Activated CD4-positive, alpha-beta T cell treated with anti-CD3 and anti-CD28 coated beads, Interleukin-2, amount 50 U/mL, for 16 hours (primary cell): ENCODE measurements at places on chromosomes 11 and 22.

- DNase-seq = no peak
Observed at GRCh38 chr11:1088927-1089737, 14.5 kb downstream of the MUC2 start.

- DNase-seq = no peak
Observed at GRCh38 chr11:432501-433100, 9.2 kb downstream of the ANO9 start.

- DNase-seq = no peak
Observed at GRCh38 chr22:42926104-42926503, 69.0 kb upstream of the ARFGAP3 start.

DNA sequence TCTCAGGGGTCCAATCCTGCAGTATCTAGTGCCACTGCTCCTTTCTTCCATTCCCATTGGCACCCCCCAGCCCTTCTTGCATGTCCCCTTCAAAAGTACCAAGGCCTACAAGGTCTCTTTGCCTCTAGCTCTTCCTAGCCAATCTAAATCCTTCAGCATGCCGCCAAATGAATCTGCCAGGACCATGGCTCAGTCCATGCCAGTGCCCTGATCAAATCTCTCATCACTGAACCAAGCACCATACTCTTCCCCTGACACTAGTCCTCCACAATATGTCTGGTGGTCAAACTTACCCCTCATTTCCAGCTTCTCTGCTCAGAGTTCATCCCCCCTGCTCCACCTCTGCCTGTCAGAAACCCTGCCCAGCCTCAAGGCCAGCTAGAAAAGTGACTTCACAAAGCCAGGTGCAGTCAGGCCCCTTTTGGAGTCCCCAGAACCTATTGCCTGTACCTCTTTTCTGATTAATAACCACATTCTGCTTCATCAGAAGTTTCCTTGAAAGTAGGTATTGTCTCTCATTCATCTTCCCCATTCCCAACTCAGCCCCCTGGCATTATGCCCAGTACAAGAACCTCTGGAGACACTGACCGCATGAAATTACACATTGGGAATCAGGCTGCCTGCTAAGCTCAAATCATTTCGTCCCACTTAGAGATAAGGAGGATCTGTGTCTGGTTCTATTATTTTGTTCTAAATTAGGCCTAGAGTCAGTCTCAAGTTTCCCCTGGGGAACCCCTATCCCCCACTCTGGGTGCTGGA is 11.4 kb downstream of the FEN1 start:
- DNase-seq = no peak

GRCh38 chr11:72584293-72584938 is 89.8 kb downstream of the PDE2A start:
- peak; percentile 49 for DNase-seq

GRCh38 chr22:20204311-20204710 is 53.5 kb upstream of the CCDC188 start:
- no peak for DNase-seq

- DNase-seq = no peak
Observed at GRCh38 chr11:42571878-42572610, 739.8 kb upstream of the API5 start.

DNA sequence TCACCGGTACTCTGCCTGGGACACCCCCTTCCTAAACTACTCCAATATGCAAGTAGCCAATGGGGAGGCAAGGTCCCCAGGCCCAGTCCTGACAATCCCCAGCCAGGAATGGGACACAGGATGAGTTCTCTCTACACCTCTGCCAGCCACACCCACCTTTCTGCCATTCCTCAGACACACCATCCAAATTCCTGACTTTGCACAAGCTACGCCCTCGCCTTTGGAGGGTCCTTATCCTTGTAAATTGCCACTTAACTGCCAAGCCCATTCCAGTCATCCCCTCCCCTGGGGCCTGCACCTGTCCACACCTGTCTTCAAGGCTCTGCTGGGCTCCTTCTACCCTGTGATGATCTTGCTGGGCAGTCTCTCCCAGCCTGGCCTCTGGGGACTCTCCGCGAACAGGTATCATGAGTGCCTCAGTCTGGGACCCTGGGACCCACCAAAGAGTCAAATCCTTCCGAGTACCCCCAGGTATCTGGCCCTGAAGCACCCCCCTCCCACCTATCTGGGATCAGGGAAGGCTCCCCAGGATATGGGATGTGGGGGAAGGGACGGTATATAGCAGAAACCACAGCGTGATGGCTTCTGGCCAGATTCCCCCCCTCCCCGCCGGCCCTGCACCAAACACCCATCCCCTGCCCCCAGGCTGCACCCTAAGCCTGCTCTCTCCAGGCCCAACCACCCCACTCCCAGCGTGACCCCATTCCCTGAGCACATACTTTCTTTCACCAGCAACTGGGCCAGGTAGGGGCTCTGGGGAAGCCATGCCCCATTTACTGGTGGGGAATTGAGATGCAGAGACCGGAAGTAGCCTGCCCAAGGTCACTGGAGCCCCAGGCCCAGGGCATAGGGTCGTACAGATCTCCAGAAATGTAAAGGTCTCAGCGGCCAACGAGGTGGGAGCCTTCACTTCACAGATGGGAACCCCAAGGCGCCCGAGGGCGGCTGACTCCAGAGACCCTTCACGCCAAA is 806 bp downstream of the ARAP1 start:
- DNase-seq = no peak

GRCh38 chr11:831118-831864 is 1.5 kb upstream of the CD151 start:
- no peak for DNase-seq

DNA sequence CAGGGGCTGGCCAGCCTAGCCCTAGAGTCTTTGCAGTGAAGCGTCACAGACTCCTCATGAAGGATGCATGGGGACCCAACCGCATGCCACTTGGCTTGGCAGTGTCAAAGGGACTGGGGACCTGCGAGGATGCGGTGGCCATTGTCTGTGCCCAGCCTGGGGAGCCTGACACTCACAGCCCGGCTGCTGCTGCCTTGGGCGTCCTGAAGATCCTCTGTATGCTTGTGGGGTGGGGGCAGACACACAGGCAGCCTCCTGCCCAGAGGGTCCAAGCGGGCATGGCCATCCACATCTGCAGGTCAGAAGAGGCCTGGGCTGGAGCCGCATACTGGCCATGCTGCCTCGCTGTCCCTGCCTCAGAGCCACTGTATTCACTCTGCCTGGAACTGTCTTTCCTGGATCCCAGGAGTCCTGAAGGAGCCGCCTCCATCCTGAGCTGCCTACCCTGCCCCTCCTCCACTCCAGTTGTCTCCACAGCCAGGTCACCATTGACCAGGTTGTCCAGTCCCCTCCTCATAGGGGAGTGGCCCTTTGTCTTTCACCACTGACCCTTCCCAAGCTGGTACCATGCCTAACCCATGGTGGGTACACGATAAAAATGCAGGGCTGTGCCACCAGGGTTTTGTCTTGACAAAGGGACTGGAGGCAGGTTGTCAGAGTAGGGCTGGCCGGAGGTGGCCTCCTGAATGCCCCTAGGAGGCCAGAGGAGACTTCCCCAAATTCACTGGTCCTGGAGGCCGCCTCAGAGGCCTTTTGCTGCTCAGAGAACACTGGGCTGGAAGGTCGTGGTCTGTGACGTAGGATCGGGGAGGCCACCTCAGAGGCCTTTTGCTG is 107.0 kb downstream of the KCNQ1OT1 start:
- DNase-seq = no peak

DNA sequence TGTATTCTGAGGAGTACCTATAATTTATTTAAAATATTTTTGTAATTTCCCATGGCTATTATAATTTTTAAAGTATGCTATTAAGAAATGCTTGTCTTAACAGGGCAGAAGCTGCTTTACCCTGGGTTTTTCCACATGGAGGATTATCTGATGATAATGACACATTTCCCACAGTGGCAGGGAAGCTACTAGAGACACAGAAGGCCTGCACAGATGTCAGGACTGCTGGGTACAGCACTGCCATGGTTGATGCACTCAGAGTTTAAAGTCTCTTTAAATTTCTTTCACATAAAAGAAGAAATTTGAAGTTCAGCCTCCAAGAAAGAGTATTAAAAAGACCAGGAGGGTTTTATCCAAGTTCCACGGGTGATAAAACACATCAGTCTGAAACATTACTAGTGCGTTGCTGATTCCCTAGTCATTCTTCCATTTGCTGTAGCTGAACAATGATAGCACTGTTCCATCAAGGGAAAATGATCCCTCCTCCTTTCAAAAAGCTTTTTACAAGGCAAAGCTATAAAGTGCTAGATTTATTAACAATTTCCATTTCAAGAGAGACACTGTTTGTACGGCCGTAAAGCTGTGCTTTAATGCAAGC is 363.0 kb downstream of the CNTN5 start:
- no peak for DNase-seq

- no peak for DNase-seq
Observed at GRCh38 chr11:13899603-13900002, 62.9 kb upstream of the SPON1 start.

GRCh38 chr11:1389932-1390568 is at the start of gene BRSK2:
Gene BRSK2 (plus strand): TSS chr11:1389934. CDS start chr11:1390285, 351 bp downstream.
- DNase-seq = no peak

- no peak for DNase-seq
Observed at GRCh38 chr22:23525510-23525909, 54.6 kb downstream of the IGLL1 start.

- peak; percentile 33 for DNase-seq
Observed at GRCh38 chr11:129766898-129767604, 48.6 kb upstream of the TMEM45B start.

- no peak for DNase-seq
Observed at GRCh38 chr22:32850591-32851517, 49.3 kb downstream of the TIMP3 start.
